ENCODE measurements at places on chromosomes 6 and 20. TPM values are rescaled to one million over a fixed set of nuclear protein-coding genes. Genes with fewer than 3 reads are reported as not detected.

DNA sequence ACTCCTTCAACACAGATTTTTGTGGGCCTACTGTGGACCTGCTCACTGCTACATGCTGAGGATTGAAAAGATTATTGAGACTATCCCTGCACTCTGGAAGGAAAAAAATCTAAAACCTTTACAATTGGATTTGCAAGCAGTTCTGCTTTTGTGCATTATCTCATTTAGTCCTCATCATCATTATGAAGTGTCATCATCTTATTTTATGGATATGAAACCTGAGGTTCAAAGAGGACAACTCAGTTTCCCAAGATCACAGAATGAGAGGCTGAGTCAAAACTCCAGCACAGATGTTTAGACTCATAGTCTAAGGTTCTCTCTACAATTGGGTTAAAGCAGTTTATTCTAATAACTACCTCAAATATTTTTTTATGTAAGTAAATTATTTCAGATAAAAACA is 160.2 kb upstream of the MARCKS start:
- no peak for DNase-seq

DNA sequence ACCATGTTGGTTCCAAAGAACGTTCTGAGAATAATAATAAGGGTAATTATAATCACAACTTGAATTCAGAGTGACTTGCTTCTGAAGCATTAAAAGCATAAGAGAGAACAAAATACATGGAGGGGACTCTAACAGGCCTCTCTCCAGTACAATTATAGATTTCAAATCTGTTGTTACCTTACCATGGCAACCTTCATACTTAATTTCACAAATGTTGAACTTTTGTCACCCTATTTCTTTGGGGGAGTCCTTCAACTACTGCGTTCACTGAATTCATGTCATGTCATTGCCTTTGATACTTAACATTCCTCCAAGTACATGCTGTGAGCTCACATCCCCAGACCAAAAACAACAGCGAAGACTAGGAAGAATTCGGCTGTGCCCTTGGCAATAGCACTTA is 104.0 kb downstream of the MKKS start:
- DNase-seq, result no peak

DNA sequence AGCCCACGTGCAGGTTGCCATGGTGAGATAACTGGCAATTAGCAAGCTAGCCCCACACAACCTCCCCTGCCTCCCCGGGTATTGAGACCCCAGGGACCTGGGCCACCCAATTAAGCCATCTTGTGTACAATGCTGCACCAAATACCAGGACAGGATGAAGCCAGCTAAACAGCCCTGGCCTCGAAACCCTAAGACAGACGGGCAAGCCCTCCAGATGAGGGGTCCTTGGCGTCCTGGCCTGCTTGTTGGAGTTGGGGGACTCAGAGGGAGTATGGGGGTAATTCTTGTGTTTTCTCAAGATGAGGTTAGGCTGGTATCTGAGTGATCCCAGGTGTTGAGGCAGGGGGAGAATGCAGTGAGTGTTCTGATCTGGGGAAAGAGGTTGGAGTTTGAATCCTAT is 8.8 kb upstream of the MAPRE1 start:
- DNase-seq, result no peak

DNA sequence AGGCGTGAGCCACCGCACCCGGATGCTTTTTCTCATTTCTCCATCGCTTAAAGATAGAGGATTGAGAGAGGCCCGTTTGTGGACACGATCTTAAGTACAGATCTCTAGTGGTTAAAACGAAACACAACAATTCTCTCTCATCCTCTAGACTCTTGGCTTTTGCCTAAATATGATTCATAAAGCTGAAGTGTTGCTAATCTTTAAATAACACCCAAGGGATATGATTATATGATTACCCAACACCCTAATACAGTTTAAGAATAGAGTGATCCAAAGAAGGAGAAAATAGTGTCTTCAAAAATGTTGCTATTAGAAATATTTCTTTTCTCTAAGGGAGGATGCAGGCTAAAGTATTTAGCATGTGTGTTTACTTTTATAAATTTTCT is 50.4 kb downstream of the MTHFD1L start:
- no peak for DNase-seq

GRCh38 chr6:129936329-129937165 is 75.4 kb upstream of the TMEM244 start:
- no peak for DNase-seq

GRCh38 chr6:134816300-134816699 is 133.6 kb downstream of the ALDH8A1 start:
- DNase-seq, result no peak

DNA sequence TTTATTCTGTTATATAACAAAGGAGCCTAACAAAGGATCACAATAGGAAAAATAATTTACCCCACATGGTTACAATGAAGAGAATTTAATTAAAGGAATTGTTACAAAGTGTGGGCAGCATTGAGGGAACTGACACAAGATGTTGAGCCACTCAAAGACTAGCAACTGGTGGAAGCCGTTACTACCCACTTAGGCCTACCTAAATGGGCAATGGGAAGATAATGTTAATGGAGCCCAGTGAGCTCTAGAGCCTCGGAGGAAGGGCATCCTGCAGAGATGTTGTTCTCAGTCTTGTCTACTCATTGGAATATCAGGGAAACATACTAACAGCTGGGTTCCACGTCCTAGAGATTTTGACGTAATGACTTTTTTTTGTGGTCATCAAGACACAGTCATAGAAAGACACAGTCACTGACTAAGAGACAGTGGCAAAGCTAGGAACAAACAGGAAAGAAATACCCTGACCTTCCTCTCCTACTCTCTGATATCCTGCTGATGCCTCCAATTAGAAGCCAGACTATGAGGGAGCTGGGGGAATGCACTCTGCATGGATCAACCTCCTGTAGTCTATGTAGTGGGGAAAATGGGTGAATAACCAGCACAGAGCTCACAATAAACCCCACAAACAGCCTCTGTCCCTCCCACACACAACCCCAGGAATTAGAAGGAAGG is 523.8 kb upstream of the FLRT3 start:
- DNase-seq, result no peak

ZSCAN16 gene
- 7.9 TPM for total RNA-seq

MCHR2 gene
- total RNA-seq, result not detected

GRCh38 chr6:47650553-47651432 is 47.6 kb upstream of the ADGRF4 start:
- DNase-seq, result no peak

MAP1LC3A gene
- 26.8 TPM for total RNA-seq

ZNF391 gene
- 4.6 TPM for total RNA-seq

DNA sequence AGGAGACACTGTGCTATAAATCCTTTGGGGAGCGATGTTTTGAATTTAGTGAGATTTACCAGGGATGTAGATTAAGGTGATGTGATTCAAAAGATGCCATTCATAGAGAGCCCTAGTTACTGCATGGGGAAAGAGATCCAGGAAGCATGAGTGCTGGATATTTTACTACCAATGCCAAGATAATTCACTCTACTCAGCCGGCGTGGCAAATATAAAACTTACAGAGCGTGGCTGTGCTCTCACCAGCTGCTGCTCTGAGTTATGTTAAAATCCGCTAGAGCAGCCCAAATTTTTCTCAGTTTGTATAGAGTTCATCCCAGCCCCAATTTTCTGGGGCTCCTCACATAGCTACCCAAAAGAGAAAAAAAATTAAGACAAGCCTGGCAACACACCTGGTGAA is 48.6 kb downstream of the BFSP1 start:
- no peak for DNase-seq

GRCh38 chr20:53927990-53928389 is 142.4 kb downstream of the BCAS1 start:
- DNase-seq, result no peak

GRCh38 chr6:84836366-84836765 is 72.0 kb upstream of the TBX18 start:
- no peak for DNase-seq

GRCh38 chr20:62732031-62732760 is 23.6 kb downstream of the NTSR1 start:
- no peak for DNase-seq

GRCh38 chr6:154653385-154653784 is 79.8 kb upstream of the SCAF8 start:
- DNase-seq, result no peak

- no peak for DNase-seq
These were observed 84.5 kb upstream of the RIN2 start for GRCh38 chr20:19673575-19673974.

AKAP7 gene
- 24.3 TPM for total RNA-seq

PRSS16 gene
- not detected for total RNA-seq

DNA sequence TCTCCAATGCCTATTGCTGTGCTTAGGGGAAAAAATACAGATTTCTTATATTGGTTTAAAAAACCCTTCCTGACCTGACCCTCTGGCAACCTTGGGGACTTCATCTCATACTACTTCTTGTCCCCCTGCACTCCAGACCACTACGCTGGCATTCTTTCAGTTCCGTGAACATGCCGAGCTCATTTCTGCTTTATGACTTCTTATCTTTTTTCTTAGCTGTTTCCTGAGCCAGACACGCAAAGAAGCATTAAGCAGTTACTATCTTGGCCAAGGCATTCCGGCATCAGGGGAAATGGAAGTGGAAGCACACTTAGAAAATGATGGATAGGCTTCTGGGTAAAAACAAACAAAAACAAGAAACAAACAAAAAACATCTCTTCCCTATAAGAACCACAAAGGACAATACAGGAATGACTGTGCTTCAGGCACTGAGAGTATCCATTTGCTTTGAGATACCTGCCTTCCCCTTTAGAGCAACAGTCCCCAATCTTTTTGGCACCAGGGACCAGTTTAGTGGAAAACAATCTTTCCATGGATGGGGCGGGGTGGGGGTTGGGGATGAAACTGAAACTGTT is 4.4 kb upstream of the CCDC28A start:
- DNase-seq, result no peak

GRCh38 chr20:4300921-4301320 is 285.6 kb upstream of the RNF24 start:
- no peak for DNase-seq

DNA sequence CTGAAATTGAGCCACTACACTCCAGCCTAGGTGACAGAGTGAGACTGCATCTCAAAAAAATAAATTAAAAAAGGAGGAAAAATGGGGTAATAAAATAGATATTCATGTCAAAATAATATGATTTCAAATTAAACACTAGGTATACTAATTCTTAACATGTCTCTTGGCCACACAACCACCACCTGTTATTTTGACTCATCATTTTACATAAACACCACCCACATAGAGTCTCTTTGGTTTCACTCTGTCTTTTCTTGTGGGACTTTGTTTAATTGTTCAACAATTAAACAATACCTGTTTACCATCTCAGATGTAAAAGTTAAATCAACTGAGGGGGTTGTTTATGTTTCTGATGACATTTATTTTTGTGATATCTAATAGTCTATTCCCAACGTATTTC is 476.8 kb upstream of the ADGRB3 start:
- no peak for DNase-seq

- no peak for DNase-seq
These were observed 1274.9 kb upstream of the GJE1 start for GRCh38 chr6:140857739-140858380.

DNA sequence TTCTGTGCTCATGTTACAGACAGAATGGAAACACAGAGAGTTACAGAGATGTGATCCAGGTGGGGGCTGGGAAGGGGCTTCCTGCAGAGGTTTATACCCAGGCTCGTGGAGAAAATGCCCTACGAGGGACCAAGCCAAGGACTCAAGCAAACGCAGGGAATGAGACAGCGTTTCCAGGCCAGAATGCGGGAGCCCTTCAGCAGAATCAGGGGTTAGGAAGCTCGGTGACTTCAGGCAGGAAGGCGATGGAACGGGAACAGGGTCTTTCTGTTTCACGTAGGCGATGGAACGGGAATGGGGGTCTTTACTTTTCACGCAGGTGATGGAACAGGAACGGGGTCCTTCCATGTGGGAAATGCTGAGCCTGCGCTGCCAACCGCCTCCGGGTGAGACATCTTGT is 82.6 kb downstream of the THBS2 start:
- DNase-seq, result no peak

DNA sequence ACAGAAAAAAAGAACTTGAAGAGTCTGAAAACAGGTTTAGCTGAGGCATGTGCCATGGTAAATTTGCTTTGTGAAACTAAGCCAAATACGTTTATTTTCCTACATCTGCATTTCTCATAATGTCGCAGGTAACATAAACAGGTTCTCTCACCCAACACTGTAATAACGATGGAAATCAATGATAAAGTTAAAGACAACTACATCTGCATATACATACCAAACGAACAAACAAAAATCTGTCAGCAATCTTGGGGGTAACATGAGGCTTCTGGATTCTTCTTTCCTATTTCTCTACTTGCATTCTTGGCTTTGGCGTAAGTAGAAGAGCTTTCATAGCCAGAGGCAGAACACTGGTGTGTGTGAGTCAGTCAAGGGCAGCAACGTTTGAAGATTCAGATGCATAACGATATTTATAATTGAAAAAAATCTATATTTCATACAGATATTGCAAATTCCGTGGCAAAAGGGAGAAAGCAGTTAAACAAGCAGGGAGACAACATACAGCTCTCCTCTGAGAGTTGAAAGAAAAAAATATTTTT is 195.1 kb downstream of the EDN1 start:
- DNase-seq, result no peak

DCDC2 gene
- total RNA-seq, result 1.0 TPM

DNA sequence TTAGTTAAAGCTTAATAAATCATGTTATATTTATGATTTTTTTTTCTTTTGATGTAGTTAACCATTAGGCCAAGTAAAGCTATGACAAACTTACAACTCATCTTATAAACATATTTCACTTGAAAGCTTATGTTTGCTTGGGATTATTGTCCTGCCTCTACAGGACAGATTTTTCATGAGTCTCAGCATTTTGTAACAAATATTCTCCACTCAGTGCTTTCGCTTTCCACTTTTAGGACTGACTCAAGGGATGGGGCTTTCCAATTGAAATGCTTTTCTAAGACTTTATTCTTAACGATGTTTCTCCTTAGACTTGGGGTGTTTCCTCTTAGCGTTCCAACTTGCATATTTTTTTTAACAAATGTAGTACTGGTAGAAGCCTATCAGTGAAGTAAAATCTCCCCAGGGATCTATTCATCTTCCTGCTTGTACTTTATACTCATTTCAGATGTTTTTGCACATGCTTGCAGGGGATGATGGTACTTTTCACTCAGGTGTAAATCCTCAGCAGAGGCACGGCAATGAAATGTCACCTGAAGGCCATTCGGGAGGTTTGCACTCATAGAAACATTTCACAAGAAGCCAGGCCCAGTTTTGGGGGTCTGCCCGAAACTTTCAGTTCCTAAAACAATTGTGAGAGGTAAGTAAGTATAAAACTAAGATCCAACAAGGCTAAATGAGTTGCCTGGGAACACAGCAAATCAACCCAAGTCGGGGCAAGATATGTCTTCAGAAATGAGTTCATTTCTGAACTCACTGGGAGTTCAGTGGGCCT is 298.1 kb upstream of the FOXQ1 start:
- DNase-seq, result no peak
